ENCODE measurements at places on chromosomes 16 and 17.

DNA sequence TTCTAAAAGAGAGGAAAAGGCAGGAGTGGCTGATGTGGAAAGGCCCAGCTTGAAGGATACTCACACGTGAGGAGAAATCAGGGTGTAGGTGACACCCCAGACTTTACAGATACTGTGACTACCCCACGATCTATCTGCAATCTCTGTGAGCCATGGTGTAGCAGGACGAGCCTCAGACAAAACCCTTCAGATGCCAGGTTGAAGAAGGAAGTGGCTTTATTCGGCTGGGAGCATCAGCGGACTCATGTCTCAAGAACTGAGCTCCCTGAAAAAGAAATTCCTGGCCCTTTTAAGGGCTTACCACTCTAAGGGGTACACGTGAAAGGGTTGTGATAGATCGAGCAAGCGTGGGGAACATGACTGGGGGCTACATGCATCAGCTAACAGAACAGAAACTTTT is 4.7 kb upstream of the SLC6A4 start:
- no peak for DNase-seq

- no peak for DNase-seq
Observed at GRCh38 chr16:88076211-88076931, 125.1 kb downstream of the BANP start.

DNA sequence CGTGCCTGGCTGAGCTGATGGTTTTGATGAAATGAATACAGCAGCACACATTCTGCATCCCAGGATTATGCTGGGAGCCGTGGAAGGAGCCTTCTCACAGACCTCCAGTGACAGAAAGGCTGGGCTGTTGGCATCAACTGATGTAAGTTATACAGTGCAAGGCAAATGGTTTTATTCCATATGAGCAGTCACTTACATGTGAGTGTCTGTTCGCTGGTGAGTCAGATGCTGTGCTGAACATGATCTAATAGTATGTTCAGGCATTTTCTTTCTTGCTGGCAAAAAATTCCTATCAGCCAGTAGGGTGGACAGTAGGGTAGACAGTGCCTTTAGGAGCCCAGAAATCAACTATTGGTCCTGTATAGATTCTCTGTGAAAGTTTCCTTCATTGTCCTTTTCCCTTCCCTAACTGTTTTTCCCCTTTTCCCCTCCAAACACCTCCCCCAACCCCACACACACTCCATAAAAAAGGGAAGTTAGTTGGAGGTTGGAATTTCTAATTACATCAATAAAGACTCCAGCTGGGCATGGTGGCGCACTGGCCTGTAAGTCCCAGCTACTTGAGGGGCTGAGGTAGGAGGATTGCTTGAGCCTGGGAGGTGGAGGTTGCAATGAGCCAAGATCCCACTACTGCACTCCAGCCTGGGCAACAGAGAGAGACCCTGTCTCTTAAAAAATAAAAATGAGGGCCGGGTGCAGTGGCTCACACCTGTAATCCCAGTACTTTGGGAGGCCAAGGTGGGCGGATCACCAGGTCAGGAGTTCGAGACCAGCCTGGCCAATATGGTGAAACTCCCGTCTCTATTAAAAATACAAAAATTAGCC is 36.2 kb downstream of the LDHD start:
- no peak for DNase-seq

DNA sequence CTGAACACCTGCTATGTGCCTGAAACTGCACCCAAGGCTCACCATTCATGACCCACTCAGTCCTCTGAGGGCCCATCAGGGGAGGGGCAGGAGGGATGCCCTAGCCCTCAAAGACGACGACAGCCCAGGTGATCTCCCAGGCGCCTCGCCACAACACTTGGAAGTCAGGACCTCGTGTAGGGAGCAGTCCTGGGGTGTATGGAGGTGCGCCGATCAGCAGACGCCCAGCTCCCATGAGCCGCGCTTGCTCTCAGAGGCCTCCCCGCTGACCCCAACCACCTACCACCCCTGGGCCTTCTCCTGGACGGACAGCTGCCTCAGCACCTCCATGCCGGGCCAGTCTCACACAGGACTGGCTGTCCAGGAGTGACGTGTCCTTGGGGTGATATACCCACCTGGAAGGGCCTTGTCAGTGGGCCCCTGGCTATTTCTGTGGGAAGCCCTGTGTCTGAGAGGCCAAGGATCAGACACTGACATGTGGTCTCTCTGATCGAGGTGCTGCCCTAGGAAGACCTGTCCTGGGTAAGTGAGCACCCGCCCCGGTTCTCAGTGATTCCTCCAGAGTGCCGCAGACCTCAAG is 26.7 kb downstream of the KDM8 start:
- no peak for DNase-seq

GRCh38 chr17:68305142-68305541 is 13.8 kb downstream of the ARSG start:
- no peak for DNase-seq

- no peak for DNase-seq
Observed at GRCh38 chr17:18362698-18363100, 651 bp downstream of the SHMT1 start.

DNA sequence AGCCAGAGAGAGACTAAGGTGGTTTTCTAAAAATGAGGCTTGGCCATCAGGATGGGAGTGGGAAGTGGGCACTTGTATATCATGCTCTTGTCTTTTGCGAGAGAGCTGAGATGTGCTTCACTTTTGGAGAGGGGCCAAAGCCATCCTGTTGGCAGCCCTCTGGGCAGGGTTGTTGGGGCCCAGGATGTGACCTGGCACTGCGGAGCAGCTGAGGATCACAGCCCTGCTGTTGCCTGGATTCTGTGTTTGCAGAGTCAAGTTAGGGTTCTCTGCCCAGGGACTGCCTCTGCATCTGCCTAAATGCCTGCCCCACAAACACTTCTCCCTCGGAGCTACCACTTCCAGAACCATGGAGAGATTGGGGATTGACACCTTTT is 71.2 kb downstream of the PLD6 start:
- no peak for DNase-seq

- DNase-seq = no peak
Observed at GRCh38 chr16:85738923-85739715, 11.8 kb downstream of the C16orf74 start.

- no peak for DNase-seq
Observed at GRCh38 chr16:59336136-59336695, 602.1 kb upstream of the GOT2 start.

- DNase-seq = no peak
Observed at GRCh38 chr17:337866-338265, 14.7 kb downstream of the RPH3AL start.

DNA sequence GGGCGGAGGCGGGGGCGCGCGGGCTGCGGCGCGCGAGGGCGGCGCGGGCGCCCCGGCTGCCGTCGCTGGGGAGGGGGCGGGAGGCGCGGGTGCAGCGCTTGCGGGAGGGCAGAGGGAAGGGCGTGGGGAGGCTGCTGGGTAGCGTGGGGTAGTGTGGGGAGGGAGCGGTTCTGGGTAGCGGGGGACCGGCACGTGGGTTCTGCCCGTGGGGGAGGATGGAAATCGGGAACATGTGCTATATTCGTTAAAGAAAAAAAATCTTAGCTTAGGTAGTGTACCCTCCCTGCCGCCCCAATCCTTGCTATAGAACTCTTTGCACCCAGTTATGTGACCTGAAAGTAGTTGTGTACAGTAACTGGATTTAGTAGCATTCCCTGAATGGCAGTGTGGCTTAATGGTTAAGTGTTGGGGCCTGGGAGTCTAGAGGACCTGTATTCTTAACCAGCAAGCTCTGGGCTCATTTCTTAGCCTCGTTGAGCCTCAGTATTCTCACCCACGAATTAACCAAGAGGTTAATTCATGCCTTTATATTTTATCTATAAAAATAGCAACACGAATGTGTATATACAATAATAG is 646 bp downstream of the RABEP1 start:
- DNase-seq = peak; percentile 5

DNA sequence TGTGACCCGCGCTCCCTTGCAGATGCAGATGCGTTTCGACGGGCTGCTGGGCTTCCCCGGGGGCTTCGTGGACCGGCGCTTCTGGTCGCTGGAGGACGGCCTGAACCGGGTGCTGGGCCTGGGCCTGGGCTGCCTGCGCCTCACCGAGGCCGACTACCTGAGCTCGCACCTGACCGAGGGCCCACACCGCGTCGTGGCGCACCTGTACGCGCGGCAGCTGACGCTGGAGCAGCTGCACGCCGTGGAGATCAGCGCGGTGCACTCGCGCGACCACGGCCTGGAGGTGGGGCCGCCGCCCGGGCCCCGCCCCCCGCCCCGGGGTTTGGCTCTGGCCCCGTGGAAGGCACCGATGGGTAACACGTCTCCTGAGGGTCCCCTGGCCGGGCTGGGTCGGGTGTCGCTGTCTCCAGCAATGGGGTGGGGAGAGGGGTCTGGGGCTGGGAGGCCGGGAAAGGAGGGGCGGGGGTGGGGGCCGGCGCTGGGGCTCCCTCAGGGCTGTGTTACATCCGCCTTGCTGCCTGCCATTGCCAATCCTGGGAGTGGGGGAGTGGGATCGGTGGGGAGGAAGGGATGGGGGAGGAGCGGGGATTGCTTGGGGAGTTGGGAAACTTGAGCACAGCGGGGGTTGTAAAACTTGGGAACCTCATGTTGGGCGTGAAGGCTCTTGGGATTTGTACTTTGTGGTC is 737 bp downstream of the NUDT16L1 start:
- no peak for DNase-seq

GRCh38 chr16:13931845-13932244 is 11.9 kb downstream of the ERCC4 start:
- no peak for DNase-seq

DNA sequence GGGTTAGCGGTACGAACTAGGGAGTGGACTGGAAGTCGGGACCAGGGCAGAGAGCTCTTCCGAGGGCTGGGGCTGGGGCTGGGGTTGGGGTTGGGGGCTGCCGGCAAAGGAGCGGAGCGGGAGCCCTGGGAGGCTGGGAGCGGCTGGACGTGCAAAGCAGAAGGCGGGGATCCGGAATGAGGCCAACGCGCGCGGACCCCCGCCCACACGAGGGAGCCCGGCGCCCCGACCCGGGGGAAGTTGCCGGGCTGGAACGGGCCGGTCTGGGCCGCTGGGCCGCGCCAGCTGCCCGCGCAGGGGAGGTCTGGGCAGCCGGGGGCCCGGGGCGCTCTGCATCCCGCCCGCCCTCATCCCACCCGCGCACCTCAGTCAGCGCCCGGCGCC is 323 bp downstream of the ST3GAL2 start:
- DNase-seq = no peak

- no peak for DNase-seq
Observed at GRCh38 chr17:57834146-57834741, 15.6 kb downstream of the MRPS23 start.

DNA sequence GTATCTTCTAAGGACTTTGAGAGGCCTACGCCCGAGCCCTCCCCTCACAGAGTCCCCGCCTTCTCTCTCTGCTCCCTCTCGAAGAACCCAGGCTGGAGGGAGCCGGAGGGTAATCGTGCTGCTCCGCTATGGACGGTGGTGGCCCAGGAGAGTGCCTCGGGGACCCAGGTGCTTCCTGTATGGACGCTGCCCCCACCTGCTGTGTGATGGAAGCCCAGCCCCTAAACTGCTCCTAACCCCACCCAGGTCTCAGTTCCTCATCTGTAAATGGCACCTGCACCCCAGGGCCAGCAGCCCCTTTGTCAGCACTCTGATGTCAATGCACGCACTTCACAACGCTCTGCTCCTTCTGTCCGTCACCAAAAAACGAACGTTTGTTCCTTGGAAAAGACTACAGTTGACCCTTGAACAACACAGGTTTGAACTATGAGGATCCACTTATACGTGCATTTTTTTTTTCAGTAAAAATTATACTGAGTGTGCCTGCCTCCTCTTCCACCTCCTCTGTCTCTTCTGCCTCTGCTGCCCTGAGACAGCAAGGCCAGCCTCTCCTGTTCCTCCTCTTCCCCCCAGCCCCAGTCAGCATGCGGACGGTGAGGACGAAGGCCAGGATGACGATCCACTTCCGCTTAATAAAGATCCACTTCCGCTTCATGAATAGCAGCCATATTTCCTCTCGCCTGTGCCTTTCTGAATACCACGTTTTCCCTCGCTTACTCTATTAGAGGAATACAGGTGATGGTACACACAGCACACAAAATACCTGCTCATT is 118.3 kb downstream of the BANP start:
- no peak for DNase-seq

DNA sequence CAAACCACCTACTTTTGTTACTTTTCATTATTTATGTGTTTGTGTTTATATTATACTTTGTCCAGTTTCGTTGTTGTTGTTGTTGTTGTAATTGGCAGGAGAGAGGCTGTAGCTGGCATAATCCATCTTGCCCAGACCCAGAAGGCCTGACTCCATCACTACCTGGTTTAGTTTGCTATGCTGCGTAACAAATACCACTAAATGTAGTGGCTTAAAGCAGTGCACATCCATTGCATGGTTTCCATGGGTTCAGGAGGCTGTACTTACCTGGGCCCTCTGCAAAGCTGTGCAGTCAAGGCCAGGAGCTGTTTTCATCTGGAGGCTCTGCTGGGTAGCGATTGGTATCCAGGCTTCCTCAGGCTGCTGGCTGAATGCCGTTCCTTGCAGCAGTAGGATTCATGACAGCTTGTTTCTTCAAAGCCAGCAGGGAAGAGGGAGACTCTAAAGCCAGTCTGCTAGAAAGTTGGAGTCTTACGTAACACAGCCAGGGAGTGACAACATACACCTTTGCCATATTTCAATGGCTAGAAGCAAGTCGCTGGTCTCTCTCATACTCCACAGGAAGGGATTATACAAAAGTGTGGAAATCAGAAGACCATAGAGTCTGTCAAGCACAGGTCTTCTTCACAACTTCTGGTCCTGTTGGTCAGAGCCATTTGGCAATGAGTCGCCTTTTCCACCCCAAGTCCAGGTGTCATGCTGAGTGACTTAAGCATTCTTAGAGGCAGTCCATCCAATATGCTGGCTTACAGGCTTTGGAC is 41.1 kb downstream of the TNRC6C start:
- DNase-seq = no peak

DNA sequence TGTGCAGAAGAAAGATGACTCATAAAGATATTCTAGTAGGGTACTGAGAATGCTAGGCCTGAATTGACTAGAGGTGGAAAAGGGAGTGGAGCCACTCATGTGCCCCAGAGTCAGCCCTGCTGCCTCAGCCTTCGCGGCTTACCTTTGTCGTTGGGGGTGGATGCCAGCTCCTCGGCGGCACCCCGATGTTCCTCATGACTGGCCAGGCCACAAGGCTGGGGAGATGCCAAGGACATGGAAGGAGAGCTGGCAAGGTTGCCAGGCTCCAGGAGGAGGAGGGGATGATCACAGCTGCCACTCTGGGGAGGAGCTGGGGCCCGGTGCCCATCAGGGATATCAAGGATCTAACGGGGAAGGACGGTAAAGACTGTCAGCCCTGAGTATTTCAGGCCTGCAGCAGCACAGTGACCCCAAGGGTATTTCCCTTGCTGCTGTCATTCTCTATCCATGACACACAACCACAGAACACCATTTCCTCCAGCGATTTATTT is 9.7 kb upstream of the SLC35B1 start:
- no peak for DNase-seq

Measured in stimulated activated CD8-positive, alpha-beta memory T cell treated with anti-CD3 and anti-CD28 coated beads, Interleukin-2, amount 100 ng/mL, for 1 hour (primary cell).